ENCODE measurements at places on chromosomes 12 and 14.

DNA sequence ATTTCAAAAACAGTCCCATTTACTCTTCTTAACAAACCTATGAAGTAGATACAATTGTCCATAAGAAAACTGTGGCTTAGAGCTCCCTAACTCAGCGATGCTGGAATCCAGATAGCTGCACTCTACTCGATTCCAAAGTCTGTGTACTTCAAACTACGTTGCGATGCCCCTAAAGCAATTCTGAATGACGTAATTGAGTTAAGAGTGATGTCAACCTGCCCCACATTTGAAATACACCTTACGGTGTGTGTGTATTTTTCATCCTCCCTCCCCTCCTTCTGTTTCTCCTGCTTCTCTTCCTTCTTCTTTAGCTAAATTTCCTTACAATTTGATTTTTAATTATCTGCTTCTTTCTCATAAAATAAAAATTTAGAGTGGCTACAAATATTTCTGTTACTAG is 31.9 kb upstream of the RAP1B start:
- no peak for DNase-seq

- DNase-seq = no peak
Observed at GRCh38 chr12:14989790-14990189, 16.9 kb downstream of the PDE6H start.

- peak; percentile 71 for DNase-seq
Observed at GRCh38 chr14:28142400-28143015, 624.1 kb upstream of the FOXG1 start.

GRCh38 chr12:95206916-95207315 is 10.4 kb downstream of the FGD6 start:
- no peak for DNase-seq

GRCh38 chr14:76726551-76726970 is 34.7 kb upstream of the VASH1 start:
- DNase-seq = no peak

GRCh38 chr12:25202137-25202536 is 7.1 kb downstream of the ETFRF1 start:
- DNase-seq = no peak

DNA sequence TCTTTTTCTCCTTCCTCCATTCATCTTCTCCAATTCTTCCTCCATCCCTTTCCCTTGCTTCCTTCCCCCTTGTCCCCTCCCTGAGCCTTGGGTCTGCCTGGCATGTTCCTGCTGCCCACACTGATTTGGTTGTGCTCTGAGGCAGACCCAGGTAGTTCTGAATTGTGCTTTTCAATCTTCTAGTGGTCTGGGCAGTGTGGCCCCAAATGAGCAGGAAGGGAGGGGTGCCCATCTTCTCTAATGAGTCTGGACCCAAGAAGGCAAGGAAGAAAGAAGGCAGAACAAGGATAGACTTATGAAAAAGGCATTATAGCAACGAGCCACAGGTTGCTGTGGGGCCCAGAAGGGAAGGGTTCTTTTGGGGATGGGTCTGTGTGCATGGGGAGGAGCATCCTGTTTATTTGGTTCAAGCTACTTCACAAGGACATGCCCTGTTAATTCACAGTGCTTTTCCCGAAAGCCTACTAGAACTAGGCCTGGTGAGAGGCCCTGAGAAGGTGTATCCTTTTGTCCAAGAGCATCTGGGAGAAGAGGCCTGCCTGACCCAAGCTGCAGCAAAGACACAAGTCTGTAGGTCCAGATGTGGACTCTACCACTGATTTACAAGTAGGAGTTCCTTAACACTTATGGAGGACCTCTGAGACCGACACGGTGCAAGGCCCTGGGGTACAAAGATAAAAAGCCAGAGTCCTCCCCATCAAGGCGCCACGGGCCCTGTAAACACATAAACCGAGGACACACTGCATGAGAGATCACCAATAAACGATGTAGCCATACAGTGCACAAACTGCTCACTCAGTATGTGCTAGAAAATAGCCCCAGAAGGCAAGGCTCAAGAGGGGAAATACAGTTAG is 1.1 kb upstream of the SUSD6 start:
- DNase-seq = no peak

DNA sequence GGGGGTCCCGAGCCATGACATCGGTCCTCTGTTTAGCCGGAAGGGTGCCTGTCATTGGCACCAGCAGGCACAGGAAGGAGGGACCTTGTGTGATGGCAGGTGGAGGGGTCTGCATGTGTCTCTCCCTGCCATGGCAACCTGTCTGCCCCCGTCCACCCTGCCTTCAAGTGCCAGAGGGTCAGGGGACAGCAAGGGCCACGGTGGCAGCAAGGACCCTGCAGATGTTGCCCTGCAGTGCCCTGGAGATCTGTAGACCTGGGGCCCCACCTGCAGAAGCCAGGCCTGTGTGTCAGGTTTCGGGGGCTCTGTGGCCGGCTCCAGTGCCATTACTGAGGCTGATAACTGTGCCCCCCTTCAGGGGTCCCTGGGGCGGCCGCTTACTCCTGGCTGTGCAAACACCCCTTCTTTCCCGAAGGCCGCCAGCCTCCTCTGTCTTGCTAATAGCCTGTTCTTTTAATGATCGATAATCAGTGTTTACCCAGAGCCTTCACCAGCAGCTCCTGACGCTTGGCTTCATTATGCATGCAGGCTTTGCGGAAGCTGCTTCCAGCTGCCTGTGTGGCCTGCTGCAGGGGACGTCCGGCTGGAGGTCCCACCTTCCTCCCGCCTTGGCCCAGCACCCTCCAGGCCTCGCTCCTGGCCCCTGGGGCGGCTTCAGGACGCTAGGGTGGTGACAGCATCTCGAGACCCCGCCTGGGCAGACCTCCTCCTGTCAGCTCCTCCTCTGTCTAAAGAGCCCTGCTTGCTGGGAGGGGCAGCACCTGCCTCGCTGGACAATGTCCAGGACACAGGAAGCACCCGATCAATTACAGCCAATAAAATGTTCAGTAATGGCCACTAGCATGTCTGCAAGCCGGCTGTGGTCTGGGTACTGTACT is 153.0 kb downstream of the KIF26A start:
- DNase-seq = peak; percentile 89

DNA sequence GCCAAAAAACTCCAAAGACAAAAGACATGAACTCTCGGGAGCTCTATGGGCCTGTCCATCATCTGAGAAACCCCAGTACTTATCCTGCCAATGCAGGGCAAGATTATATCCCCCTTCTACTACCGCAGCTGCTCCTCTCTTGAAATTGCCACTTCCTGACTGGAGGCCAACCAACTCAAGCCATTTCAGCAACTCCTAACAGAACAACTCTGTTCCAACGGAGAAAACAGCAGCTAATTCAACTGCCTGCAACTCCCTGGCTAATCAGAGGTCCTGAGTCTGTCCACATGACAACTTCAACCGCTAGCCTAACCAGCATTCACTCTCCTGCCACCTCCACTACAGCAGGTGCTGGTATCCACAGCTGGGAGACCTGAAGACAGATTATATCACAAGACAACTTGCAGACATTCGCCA is 24.1 kb downstream of the CEP83 start:
- no peak for DNase-seq

DNA sequence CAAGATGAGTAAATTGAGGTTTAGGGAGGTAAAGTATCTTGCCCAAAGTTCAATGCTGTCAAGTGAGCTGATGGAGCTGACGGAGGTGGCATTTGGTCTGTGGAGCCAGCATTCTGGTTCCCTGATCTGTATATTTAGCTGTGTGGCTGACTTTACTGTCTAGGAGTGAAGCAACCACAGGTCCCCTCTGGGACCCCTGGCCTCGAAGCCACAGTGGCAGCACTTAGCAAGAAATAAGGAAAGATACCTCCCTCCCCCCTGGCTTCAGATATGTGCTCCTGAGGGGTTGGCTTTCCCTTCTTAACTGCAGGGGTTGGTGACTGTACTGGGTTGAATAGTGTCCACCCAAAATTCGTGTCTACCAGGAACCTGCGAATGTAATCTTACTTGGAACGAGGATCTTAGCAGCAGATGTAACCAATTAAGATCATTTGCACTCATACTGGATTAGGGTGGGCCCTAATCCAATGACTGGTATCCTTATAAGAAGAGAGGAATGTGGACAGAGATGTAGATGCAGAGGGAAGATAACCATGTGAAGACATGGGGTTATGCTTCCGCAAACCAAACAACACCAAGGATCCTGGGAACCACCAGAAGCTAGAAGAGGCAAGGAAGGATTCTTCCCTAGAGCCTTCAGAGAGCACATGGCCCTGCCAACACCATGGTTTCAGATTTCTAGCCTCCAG is 2.0 kb upstream of the ACVR1B start:
- no peak for DNase-seq

DNA sequence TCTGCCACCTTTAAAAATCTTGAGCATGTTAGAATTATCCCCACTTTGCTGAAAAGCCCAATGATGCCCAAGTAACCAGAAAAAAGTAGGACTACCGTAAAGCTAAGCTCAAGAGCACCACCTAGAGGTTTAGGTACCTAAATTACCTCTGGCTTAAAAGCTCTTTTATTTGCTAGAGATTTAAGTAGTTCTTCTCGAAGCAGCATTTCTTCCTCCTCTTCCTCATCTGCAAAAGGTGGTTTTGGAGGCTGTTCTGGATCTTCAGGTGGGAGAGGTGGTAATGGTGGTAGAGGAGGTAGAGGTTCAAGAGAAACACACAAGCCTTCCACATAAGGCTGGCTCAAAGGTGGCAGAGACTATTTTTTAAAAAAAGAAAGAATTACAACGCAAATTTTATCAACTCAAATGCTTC is 26.9 kb downstream of the ZFC3H1 start:
- DNase-seq = peak; percentile 36

GRCh38 chr14:96711559-96712267 is 85.5 kb upstream of the VRK1 start:
- DNase-seq = no peak

DNA sequence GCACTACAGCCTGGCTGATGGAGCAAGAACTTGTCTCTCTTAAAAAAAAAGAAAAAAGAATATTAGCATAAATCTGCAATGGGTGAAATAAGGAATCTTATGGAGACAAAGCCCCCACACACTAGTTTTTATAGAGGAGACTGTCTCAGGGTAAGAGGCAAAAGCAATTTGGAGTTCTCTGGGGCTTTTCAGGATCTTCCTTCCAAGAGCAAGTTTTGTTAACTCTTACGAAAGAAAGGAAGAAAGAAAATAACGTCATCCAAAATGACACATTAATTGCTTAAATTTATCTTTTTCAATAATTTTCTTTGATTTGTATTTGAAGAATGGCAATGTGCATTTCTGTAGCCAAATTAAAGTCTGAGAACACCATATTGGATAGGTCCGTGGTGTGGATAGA is 3.8 kb downstream of the PDE6H start:
- no peak for DNase-seq

GRCh38 chr12:25975682-25976081 is 17.2 kb downstream of the RASSF8 start:
- no peak for DNase-seq

- DNase-seq = no peak
Observed at GRCh38 chr14:49679271-49679670, 8.7 kb downstream of the POLE2 start.

GRCh38 chr12:132446633-132447326 is 43.2 kb upstream of the FBRSL1 start:
- DNase-seq = no peak

GRCh38 chr12:53180931-53181645 is 363 bp upstream of the CSAD start:
- DNase-seq = peak; percentile 52

- no peak for DNase-seq
Observed at GRCh38 chr12:19431407-19432308, 7.6 kb upstream of the AEBP2 start.

DNA sequence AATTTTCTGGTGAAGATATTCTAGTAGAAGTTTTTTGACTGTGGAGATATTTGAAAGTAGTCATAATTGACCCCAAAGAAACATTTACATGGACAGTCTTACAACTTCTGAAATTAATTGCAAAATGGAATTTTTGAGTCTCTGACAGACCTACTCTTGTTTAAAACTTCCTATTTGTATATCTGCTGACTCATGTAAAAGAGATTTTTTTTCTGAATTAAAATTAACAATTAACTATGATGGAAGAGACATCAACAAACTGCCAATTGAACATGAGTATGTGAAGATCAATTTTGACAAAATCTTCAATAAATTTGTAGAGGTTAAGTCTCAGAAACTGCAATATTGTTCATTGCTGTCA is 108.5 kb upstream of the MAX start:
- DNase-seq = no peak

DNA sequence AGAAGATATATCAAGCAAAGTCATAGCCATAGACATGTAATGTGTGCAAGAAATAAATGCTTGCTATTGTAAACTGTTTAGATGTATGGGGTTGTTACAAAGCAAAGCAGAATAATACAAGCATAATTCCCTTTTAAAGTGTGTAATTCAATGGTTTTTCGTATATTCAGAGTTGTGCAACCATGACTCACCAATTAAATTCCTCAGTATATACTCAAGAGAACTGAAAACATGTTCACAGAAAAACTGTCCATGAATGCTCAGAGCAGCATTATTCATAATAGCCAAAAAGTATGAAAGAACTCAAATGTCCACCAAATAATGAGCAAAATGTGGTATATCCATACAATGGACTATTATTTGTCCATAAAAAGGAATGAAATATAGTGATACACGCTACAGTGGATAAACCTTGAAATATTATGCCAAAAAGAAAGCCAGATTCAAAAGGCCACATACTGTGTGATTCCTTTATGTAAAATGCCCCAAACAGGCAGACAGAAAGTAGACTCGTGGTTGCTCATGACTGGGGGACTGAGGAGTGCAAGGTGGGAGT is 9.3 kb downstream of the GXYLT1 start:
- no peak for DNase-seq

GRCh38 chr12:102769323-102769916 is 147.6 kb downstream of the PAH start:
- DNase-seq = no peak

- DNase-seq = no peak
Observed at GRCh38 chr12:86139671-86140070, 116.5 kb downstream of the MGAT4C start.

GRCh38 chr12:101713059-101713682 is 15.7 kb downstream of the CHPT1 start:
- DNase-seq = no peak

GRCh38 chr14:37061697-37062096 is 110.7 kb downstream of the SLC25A21 start:
- DNase-seq = no peak

GRCh38 chr12:108511633-108512540 is 3.2 kb upstream of the FICD start:
- DNase-seq = peak; percentile 56

GRCh38 chr12:64675795-64676194 is 65.5 kb downstream of the RASSF3 start:
- no peak for DNase-seq

DNA sequence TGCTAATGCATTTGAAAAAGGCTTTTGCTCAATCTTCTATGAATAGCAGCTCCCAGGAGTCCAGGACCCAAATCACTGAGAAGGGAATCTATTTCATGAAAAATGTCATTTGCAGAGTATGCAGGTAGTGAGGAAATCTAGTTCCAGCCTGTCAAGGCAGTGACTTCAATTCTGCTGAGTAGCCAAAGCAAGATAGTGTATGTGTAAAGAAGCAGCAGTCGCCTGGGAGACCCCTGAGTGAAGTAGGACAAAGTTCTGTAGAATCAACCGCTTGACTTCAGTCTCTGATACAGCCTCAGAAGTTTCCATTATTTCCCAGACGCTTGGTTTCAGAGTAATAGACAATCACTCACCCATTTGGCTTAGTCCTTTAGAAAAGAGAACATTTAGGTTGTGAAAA is 435.6 kb upstream of the LRFN5 start:
- DNase-seq = no peak

GRCh38 chr14:54698501-54698900 is 131.6 kb downstream of the SAMD4A start:
- DNase-seq = no peak

GRCh38 chr14:104429291-104429861 is 150.2 kb upstream of the C14orf180 start:
- DNase-seq = no peak

GRCh38 chr12:45570501-45570900 is 159.0 kb upstream of the ARID2 start:
- DNase-seq = no peak

Data from NCI-H1092 (cell line).